ENCODE measurements at places on chromosomes 5 and 9.

- DNase-seq: no peak
These were observed 577 bp upstream of the CCDC112 start for GRCh38 chr5:115297031-115297430.

DNA sequence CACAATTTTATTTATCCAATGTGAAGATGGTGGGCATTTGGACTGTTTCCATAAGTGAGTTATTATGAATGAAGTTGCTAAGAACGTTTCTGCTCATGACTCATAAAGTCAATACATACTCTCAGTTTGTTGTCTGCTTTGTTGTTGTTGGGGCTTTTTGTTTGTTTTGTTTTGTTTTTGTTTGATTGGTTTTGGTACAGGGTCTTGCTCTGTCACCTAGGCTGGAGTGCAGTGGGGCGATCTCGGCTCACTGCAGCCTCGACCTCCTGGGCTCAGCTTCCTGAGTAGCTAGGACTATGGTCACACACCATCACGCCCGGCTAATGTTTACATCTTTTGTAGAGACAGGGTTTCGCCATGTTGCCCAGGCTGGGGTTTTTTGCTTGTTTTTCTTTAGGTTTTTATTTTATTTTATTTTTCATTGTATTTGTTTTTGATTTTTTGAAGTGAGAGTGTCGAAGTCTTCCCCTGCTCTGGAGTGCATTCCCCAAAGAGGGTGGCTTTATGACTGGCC lies 18.0 kb downstream of the TRIM7 start:
- peak; percentile 60 for DNase-seq

- no peak for DNase-seq
These were observed 86.6 kb downstream of the FEM1C start for GRCh38 chr5:115458003-115458409.

DNA sequence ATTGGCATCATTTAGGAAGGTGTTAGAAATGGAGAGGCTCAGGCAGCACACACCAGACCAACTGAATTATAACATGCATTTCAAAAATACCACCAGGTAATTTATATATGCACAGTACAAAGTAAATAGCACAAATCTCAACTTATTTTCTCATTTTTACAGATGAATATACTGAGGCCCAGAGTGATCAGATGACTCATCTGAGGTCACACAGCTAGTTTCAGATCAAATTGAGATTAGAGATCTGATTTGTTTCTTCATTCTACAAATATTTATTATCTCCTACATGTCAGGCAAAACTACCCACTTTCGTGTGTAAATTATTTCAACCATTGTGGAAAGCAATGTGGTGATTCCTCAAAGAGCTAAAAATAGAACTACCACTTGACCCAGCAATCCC lies 507.1 kb downstream of the TLE4 start:
- no peak for DNase-seq

- DNase-seq: no peak
These were observed 8.2 kb upstream of the AK1 start for GRCh38 chr9:127885508-127886281.

- no peak for DNase-seq
These were observed 306.9 kb upstream of the EFNA5 start for GRCh38 chr5:107977550-107978071.

GRCh38 chr5:60485361-60485760 lies 214.6 kb downstream of the DEPDC1B start:
- DNase-seq: no peak

- peak; percentile 30 for DNase-seq
These were observed 209.8 kb downstream of the MCTP1 start for GRCh38 chr5:95075111-95075510.

- no peak for DNase-seq
These were observed 18.1 kb upstream of the PDCL start for GRCh38 chr9:122846371-122846940.

GRCh38 chr5:141369994-141370848 lies at the start of gene PCDHGB3:
PCDHGB3 (plus strand) TSS chr5:141370242; CDS start chr5:141370395, 153 bp downstream.
- DNase-seq: peak; percentile 54

- DNase-seq: no peak
These were observed 50.5 kb upstream of the RFX3 start for GRCh38 chr9:3576328-3576727.

DNA sequence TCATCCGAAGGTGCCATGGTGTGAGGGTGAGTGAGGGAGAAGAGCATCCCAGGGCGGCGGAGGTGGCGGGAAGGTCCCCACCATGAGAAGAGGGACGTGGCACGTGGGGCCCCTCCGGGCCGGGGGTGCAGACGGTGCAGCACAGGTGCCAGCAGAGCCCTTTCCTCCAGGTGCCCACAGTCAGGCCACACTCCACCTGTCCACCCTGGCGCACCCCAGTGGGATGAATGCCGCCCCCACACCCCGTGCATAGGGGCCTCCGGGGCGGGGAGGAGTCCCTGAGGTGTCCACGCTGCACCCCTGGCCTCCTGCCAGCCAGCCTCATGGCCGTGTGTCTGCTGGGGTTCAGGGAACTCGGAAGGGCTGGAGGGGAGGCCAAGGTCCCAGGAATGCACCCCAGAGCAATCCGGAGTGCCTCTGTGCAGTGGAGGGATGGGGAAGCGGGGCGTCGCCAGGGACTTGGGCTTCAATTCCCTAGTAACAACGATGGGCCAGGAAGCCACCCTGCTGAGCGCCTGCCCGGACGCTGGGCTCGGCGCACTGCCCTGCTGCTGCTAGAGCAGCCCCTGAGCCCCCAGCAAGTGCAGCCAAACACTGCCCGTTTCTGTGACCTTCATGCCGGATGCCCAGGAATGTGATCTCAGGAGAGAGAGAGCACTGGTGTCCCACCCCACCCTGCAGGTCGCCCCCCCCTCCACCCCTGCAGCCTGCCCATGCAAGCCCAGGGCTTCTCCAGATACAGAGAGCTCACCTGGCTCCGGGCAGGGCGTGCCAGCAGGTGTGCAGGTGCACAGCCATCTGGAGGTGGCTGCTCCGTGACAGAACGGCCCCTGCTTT lies 8.8 kb upstream of the NACC2 start:
- no peak for DNase-seq

GRCh38 chr9:76414661-76415060 lies 20.4 kb upstream of the RFK start:
- peak; percentile 39 for DNase-seq

GRCh38 chr5:142897328-142897727 lies 127.2 kb downstream of the ARHGAP26 start:
- no peak for DNase-seq

GRCh38 chr5:140003519-140003918 lies 39.6 kb downstream of the NRG2 start:
- DNase-seq: no peak

GRCh38 chr5:158039911-158040347 lies 181.0 kb upstream of the CLINT1 start:
- no peak for DNase-seq

GRCh38 chr9:130323051-130323745 lies 57.6 kb downstream of the HMCN2 start:
- DNase-seq: no peak

- DNase-seq: no peak
These were observed 28.1 kb downstream of the ADGRD2 start for GRCh38 chr9:124478354-124478753.

GRCh38 chr5:68548959-68549676 lies 333.6 kb downstream of the PIK3R1 start:
- no peak for DNase-seq

GRCh38 chr9:20526500-20527319 lies 95.6 kb downstream of the MLLT3 start:
- no peak for DNase-seq

- DNase-seq: no peak
These were observed 57.5 kb upstream of the PAPPA start for GRCh38 chr9:116096046-116096445.

DNA sequence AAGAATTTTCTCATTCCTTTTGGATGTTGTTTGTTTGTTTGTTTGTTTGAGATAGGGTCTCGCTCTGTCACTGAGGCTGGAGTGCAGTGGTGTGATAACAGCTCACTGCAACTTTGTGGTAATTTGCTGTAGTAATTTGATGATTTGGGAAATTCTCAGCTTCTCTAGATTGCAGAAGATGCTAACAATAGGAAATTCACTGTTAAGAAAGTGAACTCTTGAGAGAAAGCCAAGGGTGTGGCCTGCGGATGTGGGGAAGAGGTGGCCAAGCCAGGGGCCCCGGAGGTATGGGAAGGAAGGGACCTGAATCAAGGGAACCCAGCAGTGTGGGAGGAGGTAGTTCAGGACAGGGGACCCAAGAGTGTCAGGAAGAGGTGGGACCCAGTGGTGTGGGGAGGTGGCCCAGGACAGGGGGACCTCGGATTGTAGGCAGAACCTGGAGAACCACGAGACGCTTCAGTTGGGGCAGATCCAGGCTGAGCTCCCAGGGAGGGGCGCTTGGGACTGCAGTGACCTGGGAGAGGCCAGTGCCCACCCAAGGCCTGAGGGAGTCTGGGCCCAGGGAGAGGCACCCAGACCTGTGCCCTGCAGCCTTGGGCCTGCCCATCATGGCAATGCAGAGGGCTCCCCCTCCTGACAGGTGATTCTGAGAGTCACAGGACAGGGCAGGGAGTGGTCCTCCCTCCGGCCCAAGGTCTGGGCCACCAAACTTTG lies 5.6 kb upstream of the LCN2 start:
- no peak for DNase-seq

DNA sequence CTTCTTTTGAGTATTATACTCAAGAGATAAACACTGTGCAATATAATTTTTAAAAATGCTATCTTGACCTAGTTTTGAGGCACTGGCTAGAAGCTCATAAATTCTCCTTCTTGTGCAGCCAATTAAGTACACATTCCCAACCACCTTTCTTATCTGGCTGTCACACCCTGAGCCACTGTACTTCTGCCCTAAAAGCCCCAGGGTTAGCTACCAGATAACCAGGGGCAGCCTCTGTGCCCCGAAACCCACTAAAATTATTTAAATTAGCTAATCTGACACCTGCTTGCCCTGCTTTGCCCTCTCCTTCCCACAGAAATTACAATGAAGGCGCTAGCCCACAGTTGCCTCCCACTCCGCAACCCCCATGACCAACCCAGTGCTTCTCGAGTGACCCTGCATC lies 597.3 kb upstream of the TYRP1 start:
- no peak for DNase-seq

GRCh38 chr9:110298043-110298605 lies 39.5 kb downstream of the TXNDC8 start:
- DNase-seq: no peak

GRCh38 chr5:180636403-180637075 lies 12.9 kb downstream of the FLT4 start:
- DNase-seq: no peak

DNA sequence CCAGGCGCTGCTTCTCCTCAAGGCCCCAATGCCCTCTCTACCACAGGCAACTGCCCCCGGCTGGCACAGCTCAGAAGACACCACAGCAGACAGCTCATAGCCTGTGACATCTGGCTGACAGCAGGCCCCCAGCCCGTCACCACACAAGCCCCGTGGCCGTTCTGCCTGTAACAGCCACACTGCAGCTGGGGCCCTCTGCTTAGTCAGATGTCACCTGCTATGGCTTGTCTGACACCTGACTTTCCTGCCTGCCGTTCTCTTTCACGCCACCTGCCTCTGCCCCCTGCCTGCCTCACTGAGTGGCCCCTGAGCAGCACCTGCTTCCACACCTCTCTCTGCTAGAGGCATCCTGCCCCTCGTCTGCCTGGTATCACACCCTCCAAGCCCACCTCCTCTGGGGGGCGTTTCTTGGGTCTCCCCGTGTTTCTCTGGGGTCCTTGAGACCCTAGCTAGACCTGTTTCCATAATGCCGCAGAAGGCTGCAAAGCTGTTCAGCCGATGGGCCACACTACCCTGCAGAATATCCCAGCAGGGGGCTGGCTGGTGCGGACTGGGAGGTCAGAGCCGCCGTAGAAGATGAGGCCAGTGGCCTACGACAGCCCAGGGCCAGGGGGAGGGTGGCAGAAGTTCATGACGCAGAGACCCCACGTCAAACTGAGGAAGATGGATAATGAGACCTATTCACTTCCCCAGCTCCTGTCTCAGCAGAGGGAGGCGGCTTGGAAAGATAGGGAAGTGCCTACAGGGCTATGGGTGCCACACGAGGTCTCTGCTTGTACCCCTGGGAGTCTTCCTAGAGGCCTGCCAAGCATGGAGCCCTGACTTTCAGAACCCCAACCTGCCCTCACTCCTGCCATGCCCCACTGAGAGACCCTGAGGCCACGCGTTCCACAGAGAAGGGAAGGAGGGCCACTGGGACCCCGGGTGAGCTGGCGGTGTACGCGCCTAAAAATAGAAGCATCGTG lies 95.1 kb downstream of the ZNF354C start:
- peak; percentile 47 for DNase-seq

DNA sequence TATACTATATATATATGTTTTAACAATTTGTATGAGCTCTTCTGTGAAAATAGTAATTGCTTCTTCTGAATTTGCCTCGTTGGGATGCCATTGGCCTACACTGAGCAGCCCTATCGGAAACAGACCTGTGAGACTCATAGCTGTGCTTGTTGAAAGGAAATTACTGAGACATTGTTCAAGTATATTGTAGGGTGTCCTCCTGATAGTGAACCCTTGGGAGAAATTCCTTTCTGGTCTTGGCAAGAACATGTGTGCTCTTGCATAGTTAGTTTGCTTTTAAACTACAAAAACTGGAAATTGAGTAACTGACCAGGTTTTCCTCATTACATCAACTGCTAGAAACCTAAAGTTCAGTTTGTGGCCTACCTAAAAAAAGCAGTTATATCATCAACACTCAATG lies 160.9 kb downstream of the LURAP1L start:
- DNase-seq: no peak

GRCh38 chr5:66810848-66811261 lies 214.7 kb downstream of the MAST4 start:
- DNase-seq: no peak

DNA sequence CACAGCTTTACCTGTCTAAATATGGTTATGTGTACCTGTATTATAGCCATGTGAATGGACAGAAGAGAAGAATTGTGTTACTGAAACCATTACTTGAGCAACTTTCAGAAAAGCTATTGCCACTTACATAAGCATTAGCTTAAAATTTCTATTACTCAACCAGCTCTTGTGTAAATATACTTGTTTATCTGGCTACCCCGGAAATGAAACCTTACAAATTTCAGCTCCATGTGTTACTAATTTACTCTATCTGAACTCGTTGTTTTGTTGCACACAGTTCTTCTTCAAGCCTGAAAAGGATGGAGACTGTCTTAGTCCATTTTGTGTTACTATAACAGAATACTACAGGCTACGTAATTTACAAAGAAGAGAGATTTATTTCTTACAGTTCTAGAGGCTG lies 22.5 kb upstream of the ADAMTSL1 start:
- DNase-seq: no peak

All from NAMALWA (cell line).